Fibroblast of skin of left quadriceps (primary cell): ENCODE measurements at places on chromosomes 7 and 10.

DNA sequence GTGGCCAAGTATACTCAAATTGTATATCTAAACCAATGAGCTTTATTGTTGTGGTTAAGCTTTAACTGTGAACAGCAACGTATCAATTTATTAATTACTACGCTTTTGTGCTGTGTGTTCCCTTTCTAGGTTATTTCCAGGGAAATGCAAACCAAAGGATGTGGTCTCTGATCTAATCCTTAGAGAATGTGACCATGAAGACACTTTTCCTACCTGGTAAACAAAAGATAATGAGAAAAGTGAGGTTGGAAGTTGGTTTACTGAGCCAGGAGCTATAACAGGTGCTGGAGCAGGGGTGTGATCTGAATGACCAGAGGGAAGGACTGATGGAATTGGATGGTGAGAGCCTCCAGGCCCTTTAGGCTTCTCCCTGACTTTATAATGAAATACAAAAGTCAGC lies 25.4 kb upstream of the CALU start:
- DNase-seq, result no peak

DNA sequence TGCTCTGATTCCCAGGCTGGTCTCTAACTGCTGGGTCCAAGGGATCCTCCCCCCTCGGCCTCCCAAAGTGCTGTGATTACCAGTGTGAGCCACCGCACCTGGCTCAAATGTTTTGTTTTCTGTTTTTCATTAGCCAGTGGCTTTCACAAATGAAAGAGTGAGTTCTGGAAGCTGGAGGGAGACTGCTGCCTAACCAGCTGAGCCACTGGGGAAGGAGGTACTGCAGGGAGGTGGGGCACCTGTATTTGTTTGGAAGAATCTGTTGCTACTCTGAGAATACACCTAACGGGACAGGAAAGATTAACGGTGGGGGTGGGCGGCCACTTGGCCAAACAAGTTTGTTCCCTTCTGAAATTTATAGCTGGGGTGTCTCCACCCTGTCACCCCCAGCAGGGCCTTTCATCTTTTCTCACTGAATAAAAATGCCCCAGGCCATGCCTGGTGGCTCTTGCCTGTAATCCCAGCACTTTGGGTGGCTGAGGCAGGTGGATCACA lies 4.7 kb downstream of the STOX1 start:
- DNase-seq, result no peak

DNA sequence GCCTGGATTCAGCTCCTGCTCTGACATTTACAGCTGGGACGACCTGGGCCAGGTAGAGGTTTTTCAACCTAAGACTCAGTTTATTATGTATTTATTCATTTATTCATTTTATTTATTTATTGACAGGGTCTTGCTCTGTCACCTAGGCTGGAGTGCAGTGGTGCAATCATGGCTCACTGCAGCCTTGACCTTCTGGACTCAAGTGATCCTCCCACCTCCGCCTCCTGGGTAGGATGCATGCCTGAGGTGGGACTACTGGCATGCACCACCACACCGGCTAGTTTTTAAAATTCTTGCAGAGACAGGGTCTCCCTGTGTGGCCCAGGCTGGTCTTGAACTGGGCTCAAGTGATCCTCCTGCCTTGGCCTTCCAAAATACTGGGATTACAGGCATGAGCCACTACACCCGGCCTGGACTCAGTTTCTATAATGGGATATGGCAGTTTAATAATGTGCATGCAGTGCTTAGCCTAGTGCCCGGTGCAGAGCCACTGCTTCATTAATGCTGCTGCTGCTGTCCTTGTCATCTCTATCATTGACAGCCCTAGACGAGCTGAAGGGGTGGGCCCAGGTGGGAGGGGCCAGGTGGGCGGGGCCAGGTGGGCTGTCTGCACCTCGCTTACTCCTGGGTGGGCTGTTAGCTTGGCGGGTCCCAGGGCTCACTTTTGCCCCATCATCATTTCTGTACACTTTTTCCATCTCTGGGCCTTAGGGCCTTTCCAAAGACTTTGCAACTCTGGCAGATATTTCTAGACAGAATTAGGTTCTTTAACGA lies 92.6 kb downstream of the LHPP start:
- DNase-seq, result no peak

- DNase-seq, result no peak
Observed at GRCh38 chr7:135217645-135218509, 6.6 kb upstream of the WDR91 start.

DNA sequence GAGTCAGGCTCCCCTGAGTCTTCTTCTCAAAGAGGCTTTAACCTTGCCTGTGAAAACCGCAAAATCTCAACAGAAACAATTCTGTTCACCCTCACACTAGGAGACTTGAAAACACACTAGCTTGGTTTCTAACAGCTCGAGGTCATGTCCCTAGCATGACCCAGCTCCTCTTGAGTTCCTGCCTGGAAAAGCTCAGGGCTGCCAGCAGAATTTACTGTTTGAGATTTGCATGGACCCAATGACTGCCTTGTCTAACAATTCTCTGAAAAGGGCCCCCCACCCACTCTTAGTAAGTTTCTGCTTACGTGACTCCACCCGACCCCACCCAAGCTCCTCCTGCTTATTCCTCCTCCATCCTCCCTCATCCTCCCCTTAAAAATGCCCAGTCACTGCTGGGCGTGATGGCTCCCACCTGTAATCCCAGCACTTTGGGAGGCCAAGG lies 85.1 kb upstream of the KMT2C start:
- DNase-seq, result no peak

GRCh38 chr7:131244259-131244852 lies 83.3 kb upstream of the MKLN1 start:
- DNase-seq, result peak; percentile 85

- no peak for DNase-seq
Observed at GRCh38 chr7:33959676-33960075, 54.3 kb downstream of the BMPER start.

- DNase-seq, result no peak
Observed at GRCh38 chr10:8556321-8556720, 501.8 kb downstream of the GATA3 start.

- DNase-seq, result no peak
Observed at GRCh38 chr7:1995426-1995825, 237.3 kb downstream of the MAD1L1 start.

- no peak for DNase-seq
Observed at GRCh38 chr10:132030898-132031463, 34.8 kb upstream of the JAKMIP3 start.

- DNase-seq, result no peak
Observed at GRCh38 chr7:158827411-158828132, 1.7 kb downstream of the ESYT2 start.

DNA sequence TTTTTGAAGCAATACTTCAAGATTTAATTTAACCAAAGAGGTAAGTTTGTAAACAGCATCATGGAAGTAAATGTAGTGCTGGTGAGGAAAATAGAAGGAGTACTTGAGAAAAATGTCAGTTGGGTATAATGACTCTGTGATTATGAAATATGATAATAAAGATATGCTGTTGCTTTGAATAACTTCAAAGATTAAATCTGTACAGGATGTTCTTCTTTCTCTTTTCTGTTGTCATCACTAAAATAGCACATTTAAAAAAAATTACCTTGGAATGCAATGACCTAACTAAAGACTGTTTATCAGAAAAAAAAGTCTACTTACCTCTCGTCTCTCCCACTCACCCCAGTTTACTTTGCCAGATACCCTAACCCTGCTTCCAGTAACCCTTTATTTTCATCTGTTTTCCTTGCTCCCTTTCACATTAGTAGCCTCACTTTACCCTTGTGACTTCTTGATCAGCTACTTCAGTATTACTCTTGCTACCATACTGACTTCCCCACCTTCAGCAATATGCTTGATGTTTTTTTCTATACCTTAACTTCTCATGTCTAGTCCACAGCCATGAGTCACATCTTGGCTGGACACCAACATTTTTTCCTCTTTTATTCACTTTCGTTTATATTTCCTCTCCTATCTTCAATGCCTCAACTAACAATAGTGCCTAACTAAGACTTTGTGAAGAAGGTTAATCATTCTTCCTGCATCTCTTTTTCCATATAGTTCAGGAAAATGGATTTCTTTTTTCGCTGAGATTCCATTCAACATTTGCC lies 29.7 kb upstream of the TAS2R16 start:
- DNase-seq, result no peak

GRCh38 chr10:122279725-122280141 lies 8.6 kb downstream of the BTBD16 start:
- DNase-seq, result no peak

DNA sequence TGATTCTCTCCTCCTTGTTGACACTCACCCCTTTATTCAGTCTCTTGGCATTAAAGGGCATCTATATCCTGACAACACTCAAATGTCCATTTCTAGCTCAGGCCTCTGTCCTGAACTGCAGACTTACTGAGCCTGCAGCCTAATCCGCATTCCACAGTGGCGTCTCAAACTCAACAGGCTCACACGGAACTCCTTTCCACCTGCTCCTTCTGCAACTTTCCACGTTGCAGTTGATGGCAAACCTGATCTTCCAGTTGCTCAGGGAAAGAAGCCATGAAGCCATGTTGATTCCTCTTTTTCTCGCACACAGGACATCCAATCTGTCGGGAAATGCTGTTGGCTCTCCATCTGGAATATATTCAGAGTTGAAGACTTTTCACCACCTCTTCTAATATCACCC lies 522.4 kb downstream of the CCSER2 start:
- no peak for DNase-seq

DNA sequence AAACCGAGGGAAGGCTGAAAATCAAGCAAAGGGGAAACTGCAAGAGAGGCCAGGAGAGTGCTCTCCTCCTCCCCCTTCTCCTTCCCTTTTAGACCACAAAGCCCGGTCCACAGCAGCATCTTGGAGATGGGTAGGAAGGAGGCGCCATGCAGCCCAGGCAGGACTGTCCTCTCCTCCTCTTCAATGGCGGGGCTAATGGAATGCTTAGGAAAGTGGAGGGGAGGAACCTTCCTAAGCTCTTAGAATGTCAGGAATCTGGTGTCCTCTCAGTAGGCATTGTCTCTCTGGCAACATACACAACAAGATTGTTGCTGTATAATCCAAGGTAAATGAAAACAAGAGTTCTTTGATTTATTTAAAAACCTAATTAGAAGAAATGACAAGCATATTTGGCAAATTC lies 185.1 kb downstream of the DGKI start:
- DNase-seq, result no peak

GRCh38 chr7:159070431-159071148 lies 74.1 kb downstream of the VIPR2 start:
- DNase-seq, result no peak

GRCh38 chr10:131849591-131850382 lies 51.0 kb upstream of the PPP2R2D start:
- no peak for DNase-seq

- no peak for DNase-seq
Observed at GRCh38 chr10:21808550-21808949, 195.0 kb downstream of the DNAJC1 start.

DNA sequence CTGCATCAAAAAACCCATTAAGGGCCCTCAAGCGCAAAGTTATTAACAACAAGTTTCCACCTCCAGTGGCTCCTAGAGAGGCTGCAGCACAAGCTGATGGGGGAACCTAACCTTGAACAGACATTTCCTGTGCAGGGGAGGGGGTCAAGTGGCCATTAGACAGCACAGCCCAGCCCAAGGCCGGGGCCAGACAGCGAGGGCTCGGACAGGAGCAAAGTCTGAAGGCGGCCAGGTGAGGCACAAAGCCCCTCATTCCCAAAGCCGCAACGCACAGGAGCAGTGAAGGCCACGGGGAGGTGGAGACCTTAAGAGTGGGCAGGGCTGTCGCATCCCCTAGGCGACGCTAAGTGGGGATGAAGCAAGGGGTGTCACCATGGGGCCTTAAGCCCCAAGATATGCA lies 73.2 kb upstream of the ZNF746 start:
- no peak for DNase-seq

DNA sequence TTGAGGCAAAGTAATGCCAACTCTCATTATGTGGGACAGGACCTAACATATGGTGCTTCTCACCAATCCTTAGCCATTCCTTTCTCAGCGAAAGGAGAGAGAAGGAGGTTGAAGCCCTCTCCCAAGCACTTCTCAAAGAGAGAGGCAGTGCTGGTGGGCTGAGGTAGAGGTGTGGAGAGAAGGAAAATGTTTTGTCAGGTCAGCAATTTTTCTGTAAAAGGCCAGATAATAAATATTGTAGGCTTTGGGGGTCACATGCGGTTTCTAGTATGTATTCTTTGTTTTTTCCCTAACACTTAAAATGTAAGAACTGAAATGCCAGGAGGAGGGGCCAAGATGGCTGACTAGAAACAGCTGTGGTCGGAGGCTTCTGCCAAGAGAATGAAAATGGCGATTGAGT lies 225.0 kb upstream of the NPY start:
- DNase-seq, result no peak

GRCh38 chr7:51950813-51951212 lies 634.2 kb upstream of the COBL start:
- no peak for DNase-seq

DNA sequence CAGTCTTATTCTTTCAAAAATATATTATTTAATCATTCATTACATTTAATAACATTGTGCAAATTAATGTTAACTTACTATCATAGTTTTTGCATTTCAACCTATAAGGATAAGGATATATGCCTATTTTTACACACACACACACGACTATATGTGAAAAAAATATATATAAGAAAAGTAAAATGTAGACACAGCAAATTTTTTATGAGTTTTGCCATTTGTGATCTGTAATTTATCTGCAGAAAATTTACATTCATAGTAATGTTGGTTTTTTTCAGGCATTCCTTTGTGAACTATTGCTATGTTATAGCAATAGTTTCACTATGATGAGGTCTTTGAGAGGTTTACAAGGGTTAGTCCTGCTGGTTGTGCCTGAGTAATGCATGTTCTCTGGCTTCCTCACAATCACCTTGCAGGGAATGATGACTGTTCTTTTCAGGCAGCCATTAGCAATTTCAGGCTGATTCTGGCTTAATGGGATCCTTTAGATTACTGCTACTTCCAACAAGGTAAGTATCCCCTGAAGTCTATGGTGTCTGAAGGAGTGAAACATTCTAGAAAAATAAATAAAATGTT lies 183.7 kb upstream of the CDK1 start:
- DNase-seq, result no peak

DNA sequence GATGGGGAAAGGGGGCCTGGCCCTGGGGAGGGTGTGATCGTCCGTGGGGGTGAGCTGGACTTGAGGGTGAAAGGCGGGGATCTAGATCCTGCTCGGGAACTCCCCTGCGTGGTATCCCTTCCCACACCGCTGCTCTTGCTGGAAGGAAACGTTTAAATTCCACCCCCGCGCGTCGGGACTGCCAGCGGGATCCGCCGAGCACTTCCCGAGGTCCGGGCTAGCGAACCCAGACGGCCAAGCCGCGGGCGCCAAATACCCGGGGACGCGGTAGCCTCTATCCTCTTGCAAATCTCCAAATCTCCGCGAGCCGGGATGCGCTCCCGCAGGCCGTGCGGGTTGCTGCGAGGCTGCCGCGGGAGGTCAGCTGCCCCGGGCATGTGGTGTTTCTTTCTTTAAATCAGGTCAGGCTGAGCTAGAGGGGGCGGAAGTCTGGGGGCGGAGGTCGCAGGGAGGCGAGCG lies 904 bp downstream of the NPTX2 start:
- DNase-seq, result no peak

- no peak for DNase-seq
Observed at GRCh38 chr7:48107926-48108472, 18.9 kb downstream of the UPP1 start.

GRCh38 chr7:80249619-80250295 lies 115.1 kb downstream of the GNAI1 start:
- no peak for DNase-seq
